ENCODE measurements at places on chromosomes 11 and 22.

GRCh38 chr11:66919923-66920322 is 38.3 kb downstream of the PC start:
- DNase-seq, result no peak

DNA sequence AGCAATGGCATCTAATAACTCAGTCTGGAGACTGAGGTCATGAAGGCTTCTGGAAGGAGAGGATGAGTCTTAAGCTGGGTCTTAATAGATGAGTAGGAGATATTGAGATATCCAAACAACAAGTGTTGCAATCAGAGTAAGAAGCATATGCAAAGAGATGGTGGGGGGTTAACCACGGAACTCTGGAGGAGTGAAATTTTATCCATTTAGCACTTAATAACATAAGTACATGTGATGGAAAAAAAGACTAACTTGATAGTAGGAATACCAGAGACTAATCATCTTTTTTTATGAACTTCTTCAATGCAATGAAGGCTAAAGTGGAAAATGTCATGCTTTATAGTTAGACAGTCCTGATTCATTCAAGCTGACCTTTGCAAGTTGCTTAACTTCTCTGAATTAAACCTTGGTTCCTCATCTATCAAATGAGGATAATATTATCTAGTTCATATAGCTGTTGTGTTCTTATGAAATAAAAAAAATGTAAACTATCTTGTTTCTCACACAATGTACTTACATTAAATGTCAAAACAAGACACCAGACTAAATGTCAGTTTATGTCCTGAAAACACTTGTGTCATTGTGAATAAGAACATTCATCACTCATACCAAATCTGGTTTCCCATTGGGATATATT is 403.1 kb upstream of the CCDC90B start:
- no peak for DNase-seq

DNA sequence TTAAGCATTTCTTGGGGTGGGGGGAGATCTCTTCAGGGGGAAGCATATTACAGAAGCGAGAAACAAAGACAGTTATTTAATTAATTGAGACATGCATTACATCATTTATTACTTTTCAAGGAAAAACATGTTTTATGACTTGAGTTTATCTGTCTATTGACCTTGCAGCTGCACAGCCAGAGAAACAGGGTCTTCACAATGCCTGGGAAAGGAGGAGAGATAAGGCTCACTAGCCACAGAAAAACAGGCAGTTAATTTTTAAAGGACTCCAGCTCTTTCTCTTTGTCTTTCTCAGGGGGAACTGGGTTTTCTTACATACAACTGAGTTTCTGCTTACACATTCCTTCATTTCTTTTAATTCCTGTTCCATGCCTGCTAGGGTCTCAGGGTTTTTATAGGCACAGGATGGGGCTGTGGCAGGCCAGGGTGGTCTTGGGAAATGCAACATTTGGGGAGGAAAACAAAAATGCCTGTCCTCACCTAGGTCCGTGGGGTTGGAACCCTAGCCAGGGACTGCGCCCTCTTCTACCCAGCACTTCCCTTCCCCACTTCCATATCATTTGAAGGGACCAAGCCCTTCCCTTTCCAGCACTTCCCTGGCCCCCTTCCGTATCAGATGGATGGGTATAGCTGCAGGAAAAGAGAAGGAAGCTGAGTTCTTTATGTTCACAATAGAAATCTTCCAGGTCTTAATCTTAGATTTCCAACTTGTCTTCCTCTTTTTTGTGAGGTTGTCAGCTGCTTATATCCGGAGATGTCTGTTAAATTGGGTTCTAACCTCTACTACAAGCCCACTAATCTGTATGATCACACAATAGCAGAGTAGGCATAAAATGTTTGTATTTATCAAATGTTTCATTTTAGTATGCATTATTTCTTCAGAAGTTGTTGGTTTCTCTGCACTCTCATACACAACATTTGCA is 38.3 kb downstream of the BIRC2 start:
- DNase-seq, result no peak

DNA sequence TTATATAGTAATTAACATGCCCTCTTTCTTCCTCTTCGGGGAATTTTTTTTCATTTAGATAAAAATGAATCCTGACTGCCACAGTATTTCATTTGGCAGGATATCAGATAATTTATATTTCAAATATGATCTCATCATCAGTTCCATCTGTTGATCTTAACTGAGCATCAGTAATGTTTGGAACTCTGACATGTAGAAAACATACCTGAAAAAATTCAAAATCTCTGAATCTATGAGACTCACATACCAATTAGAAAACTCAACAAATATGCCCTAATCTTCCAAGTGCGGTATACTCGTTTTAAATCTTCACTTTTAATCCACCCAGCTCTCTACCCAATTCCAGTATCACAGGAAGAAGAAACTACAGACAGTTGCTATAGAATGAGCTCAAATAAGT is 161.9 kb downstream of the MSANTD4 start:
- no peak for DNase-seq

GRCh38 chr11:33310720-33311500 is 53.7 kb downstream of the HIPK3 start:
- no peak for DNase-seq

DNA sequence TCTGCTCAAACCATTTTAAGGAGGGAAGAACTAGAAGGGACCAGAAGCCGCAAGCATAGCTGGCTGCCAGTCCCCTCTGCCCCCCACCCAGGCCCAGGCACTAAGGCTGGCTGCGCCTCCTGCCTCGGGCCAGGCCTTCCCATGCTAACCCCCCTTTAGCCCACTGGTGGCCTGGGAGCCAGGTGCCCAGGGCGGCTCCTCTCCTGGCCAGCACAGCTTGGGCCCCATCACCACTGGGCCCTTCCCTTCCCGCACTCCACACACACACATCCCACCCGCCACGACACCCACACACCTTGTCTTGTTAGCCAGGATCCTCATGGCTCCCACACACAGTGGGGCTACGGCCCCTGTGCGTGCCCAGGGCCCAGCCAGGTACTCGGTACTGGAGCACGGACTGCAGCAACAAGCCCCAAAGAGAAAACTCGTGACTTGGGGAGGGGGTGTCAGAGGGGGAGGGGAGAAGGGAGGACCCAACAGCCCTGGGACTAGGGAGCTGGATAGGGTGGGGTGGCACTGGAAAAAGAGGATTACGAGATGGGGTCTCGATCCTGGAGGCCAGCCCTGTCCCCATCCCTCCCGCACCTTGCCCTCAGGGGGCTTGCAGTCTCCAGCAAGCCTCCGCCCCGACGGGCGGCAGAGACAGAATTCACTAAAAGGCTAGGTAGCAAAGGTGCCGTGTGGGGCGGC is 16.0 kb downstream of the BCL9L start:
- DNase-seq, result no peak

DNA sequence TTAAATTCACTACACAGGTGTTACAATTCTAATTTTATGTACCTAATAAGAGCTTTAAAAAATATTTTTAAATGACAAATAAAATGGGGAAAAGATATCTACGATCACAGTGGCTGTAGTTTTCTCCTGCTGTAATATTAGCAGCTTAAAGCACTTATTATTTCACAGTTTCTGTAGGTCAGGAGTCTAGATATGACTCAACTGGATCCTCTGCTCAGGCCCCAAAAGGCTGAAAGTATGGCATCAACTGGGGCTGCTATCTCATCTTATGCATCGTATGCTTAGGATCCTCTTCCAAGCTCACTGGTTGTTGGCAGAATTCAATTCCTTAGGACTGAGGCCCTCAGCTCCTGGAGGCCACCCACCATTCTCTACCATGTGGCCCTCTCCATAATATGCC is 12.8 kb downstream of the FBXO3 start:
- DNase-seq, result no peak

DNA sequence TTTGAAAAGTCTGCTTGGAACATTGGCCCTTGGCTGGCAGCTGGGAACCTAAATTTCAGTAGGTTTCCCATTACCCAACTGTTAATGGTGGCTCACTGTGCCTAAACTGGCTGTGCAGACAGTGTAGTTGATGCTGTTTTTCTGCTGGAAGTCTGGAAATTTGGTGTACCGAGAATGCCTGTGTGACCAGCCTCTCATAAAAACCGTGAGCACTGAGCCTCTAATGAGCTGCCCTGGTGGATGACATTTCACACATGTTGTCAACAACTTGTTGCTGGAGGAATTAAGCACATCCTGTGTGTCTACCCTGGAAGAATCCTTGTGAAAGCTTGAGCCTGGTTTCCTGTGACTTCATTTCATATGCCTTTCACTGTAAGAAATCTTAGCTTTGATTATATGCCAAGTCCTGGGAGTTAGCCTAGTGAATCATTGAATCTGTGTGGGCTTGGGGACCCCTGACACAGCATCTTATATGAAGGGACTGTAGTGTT is 131.1 kb downstream of the LDLRAD3 start:
- DNase-seq, result no peak
